ENCODE measurements at places on chromosomes 13 and 19.

DNA sequence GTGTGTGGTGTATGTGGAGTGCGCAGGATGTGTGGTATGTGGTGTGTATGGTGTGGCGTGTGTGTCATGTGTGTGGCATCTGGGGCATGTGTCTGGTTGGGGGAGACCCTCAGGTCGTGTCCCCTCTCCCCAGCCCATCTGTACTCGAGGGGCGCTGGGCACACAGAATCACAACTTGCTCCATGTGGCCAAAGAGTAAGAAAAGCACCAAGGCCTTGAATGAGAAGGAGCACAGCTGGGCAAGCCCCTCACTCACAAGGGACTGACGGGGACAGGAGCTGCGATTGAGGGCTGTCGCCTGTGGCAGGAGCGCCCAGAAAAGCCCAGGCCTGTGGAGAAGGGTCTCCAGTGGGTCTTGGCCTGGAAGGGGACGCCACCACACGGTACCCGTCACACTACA is 62.8 kb downstream of the PEPD start:
- no peak for DNase-seq

- no peak for DNase-seq
Measured at GRCh38 chr13:113022391-113022744, 53.4 kb downstream of the MCF2L start.

- DNase-seq, result peak; percentile 100
Measured at GRCh38 chr19:13207846-13208671, 57.8 kb downstream of the IER2 start.

- DNase-seq, result peak; percentile 99
Measured at GRCh38 chr19:3365836-3366752, at the start of gene NFIC. TSS of gene NFIC (plus strand) at chr19:3366583. CDS start at chr19:3366637, 54 bp downstream.

DNA sequence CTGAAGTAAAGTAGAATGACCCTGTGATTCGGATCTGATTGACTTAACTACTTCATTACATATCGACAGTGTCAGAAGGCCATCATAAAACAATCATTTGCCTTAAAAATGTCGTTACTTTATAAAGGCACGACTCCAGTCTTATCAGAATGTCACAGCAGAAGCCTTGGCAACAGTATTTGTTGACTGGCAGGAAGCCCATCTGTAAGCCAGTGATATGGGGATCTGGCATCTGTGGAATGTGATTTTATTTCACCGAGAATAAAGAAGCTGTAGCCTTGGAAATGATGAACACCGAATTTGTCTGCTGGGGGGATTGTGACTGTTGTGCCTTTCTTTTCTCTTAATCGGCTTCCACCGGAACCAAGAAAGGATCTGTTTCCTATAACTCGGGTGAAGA is 362.5 kb downstream of the TDRD3 start:
- no peak for DNase-seq

- DNase-seq, result no peak
Measured at GRCh38 chr13:28474491-28475134, 20.3 kb downstream of the FLT1 start.

GRCh38 chr19:7550987-7551761 is 15.7 kb downstream of the PNPLA6 start:
- peak; percentile 92 for DNase-seq

DNA sequence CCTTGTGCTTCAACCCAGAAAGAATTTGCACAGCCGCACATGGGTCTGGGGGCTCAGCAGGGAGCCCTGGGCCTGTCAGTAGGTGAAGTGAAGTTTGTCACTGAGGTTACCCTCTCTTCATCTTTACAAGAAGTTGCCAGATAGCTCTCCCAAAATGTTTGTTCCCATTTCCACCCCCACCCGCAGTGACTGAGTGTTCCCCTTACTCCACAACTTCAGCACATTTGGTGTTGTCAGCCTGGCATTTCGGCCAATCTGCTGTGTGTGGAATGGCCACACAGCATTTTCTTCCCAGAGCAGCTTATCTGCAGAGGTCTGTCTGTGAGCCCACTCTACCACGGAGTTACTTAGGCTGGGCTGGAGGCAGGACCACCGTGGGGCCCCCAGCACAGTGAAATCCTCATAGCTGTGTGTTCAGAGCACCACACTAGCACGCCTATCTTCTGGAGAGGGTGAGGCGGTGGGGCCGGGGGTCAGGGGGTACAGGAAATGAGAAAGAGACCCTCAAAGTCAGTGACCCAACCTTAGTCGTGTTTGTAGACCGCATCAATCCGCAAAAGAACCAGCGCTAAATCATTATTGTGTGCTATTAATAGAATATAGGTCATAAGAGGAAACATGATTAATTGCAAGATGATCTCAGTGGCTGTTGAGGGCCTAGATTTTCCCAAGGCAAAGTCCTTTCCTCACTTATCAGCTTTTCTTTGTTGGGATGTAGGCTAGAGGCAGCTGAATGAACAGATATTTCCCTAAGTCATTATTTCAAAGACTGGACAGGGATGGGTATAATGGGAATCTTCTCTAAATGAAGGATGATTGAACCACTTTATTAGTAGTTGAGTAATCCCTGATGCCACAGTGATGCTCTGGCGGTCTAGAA is 116.0 kb downstream of the SIPA1L3 start:
- DNase-seq, result no peak

GRCh38 chr13:44311011-44311780 is 62.4 kb upstream of the SERP2 start:
- peak; percentile 17 for DNase-seq

GRCh38 chr13:29457299-29457698 is 138.2 kb downstream of the SLC7A1 start:
- DNase-seq, result peak; percentile 82

GRCh38 chr13:46160471-46161066 is 21.4 kb downstream of the LCP1 start:
- peak; percentile 95 for DNase-seq

GRCh38 chr13:45545686-45546409 is 69.7 kb downstream of the ERICH6B start:
- no peak for DNase-seq

DNA sequence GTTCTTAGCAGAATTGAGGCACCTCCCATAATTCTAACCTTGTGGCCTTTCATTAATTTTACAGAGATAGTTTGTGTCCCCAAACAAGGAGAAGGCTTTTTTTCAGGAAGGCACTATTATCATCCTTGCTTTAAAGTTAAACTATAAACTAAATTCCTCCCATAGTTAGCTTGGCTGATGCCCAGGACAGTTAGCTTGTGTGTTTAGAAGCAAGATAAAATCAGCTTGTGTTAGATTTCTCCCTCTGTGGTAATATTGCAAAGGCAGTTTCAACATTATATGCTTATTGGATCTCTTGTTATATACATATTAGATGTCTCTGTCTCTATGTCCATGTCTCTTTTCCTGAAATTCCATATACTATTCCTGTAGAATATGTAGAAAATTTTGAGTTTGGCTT is 342.7 kb downstream of the TBC1D4 start:
- DNase-seq, result no peak

DNA sequence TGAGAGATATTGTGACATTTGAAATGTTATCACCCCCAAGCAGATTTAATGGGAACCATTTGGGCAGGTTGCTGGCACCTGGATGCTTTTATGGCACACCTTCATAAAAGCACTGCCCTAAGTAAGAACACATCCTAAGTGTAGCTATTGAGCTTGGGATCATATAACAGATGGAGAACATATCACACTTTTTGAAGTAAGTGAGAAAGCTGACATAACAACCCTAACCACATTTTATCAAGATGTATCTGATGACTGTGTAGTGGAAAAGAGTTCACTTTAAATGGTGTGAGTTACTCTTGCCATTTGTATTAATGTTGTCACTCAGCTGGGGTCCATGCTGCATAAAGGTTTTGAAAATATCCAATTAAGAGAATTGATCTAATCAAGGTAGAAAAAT is 287.9 kb downstream of the DCLK1 start:
- no peak for DNase-seq

DNA sequence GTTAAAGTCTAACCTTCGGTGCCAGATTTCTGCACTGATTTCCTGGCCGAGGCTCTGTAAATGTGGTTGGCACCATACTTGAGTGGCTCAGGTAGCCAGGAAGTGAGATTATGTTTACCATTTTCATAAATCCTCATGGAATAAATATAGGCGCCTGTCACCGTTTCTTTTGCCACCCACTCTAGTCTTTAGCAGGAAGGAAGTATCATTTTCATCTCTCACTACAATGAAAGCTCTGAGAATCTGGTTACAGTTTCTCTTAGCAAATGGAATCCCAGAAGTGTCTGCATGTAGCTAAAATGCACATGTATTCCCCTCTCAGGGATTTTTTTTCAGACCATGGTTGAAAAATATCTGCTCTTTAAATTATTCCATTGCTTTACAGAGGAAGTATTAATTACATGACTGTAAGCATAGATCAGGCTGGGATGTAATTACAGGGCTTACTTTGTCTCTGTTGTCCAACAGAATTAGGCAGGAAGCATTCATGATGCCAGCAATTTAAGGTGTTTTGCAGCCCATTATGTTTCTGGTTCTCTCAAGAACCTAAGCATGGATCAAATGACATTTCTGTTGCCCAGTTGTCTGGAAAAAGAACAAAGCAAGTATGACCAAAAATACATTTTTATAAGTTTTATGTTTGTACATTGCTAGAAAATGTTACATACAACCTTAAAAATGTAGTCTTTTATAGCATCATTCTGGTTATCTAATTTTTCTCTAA is 221.7 kb upstream of the SPRY2 start:
- DNase-seq, result no peak

DNA sequence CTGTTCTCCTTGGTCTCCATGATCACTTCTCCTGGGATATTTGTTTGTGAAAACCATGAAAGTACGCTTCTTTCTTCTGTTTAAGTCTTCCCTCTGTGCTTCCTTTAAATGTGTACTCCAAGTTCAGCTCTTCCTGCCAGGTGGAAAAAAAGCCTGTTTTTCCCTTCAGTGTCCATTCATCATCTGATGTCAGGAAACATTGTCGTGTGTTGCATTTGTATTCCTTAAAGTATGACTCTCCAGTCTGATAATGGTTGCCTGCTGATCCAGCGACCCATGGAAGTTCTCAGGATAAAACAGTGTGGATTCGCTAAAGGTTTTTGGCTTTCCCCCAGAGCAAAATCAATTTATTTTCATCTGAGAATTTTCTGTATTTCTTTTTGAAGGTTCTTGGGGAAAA is 22.3 kb downstream of the SACS start:
- no peak for DNase-seq

DNA sequence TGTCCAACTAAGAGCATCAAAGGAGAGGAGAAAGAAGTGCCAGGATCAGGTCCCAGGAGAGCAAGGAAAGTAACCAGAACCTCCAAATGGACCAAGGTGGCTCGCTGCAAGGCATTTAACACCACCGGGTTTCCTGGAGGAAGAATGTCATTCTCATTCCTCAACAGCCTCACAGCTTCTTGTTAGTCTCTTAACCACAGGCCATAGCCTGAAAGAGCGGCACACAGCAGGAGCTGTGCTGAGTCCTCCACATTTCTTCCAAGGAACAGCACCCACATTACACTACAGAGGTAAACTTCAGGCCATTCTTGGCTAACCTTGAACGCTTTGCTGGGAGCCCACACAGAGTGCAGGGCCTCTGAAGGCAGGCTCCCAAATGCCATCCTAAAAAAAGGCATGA is 23.6 kb downstream of the DOCK9 start:
- DNase-seq, result no peak

GRCh38 chr19:18469069-18469846 is 31.3 kb upstream of the ISYNA1 start:
- peak; percentile 96 for DNase-seq

- no peak for DNase-seq
Measured at GRCh38 chr19:54609356-54609791, 15.9 kb downstream of the LILRA1 start.

- DNase-seq, result peak; percentile 58
Measured at GRCh38 chr19:47729799-47730520, 15.4 kb upstream of the NOP53 start.

DNA sequence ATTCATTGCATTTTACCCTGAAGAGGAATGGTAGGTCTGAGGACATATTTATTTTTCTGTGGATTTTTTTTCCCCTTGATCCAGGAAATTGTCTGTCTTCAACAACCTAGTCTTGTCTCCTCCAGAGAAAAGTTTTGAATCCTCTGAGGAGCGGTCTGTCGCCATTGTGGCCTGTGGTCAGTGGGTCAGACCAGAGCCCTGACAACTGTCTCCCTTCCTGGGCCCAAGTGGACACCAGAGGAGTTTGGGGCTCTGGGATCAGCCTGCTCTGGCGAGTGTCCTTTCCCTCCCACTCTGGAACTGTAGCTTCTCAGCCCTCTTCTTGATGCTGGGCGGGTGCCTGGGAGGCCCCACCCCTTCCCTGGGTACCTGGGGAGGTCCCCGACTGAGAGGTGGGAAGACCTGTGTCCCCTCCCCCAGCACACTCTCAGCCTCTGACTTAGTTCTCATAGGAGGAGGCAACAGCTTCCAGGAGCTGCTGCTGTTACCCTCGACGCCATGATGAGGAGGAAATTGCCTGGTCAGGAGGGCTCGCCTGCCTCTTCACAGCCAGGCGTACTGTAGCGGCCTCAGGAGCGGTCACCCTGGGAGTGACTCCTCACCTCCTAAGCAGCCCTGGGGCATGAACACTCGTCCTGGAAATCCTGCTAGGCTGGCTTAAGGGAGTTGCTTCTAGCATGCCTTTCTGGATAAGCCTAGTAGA is 110.3 kb downstream of the GGACT start:
- no peak for DNase-seq

GRCh38 chr19:38737921-38738737 is 6.1 kb downstream of the CAPN12 start:
- DNase-seq, result peak; percentile 92

GRCh38 chr13:22748866-22749577 is 431.8 kb upstream of the SGCG start:
- DNase-seq, result no peak

GRCh38 chr13:50668691-50669271 is 174.7 kb downstream of the DLEU7 start:
- DNase-seq, result no peak

GRCh38 chr13:49297338-49297737 is 49.6 kb downstream of the CDADC1 start:
- DNase-seq, result no peak

GRCh38 chr19:41740415-41741243 is 14.7 kb upstream of the CEACAM6 start:
- no peak for DNase-seq

DNA sequence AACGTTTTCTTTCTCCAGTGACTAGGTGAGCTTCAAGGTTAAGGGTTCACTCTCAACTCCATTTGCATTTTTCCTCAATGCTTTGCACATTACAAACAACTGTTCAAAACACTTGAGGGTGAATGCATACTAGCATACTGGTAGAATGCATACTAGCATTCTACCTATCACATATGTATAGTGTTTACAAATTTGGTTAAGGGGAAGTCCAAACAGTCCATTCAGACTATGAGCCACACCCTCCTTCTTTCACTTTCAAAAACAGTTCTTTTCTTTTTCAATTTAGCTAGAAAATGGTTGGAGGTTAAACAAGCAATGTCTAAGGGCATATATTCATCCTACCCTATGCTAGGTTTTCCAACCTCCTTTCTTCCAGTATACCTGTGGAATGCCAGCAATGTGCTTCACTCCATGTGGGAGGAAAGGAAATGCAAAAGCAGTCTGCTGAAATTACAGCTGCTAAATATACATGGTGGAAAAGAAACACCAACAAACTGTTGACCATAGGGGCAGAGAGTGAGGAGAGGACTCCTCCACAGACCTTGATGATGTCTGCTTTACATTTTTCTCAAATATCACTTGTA is 102.6 kb downstream of the DOCK9 start:
- no peak for DNase-seq

- DNase-seq, result no peak
Measured at GRCh38 chr13:60227158-60227557, 63.4 kb upstream of the DIAPH3 start.

GRCh38 chr13:61410669-61411297 is 4.9 kb downstream of the PCDH20 start:
- DNase-seq, result peak; percentile 11

- peak; percentile 65 for DNase-seq
Measured at GRCh38 chr19:41746593-41747227, 8.6 kb upstream of the CEACAM6 start.
